ENCODE measurements at places on chromosomes 13 and 19. TPM values are rescaled to one million over a fixed set of nuclear protein-coding genes. Genes with fewer than 3 reads are reported as not detected.

DNA sequence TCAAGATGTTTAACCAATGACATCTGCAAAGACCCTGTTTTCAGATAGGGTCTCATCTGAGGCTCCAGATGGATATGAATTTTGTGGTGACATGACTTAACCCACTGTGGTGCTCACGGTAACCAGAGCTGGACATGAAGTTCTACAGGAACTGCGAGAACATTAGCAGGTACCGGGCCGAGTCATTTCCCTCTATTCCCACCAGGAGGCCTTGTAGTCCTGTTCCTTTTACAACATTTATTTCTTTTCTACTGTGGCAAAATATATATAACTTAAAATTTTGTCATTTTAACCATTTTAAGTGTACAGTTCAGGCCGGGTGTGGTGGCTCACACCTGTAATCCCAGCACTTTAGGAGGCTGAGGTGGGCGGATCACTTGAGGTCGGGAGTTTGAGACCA lies 7.6 kb upstream of the TSPAN16 start:
- H3K4me1 ChIP-seq = no peaks in the 10 kb centered on the region
- H3K27ac ChIP-seq = no peak overlapping the region
- DNase-seq = no peak
- peaks cover 3% of the 10 kb centered on the region for H3K27me3 ChIP-seq
- H3K4me3 ChIP-seq = no peak overlapping the region
- no peaks in the 10 kb centered on the region for H3K36me3 ChIP-seq

GRCh38 chr13:50573066-50573465 lies 270.4 kb downstream of the DLEU7 start:
- no peaks in the 10 kb centered on the region for H3K27me3 ChIP-seq
- no peak overlapping the region for H3K4me3 ChIP-seq
- no peak overlapping the region for H3K27ac ChIP-seq
- DNase-seq = no peak
- no peaks in the 10 kb centered on the region for H3K36me3 ChIP-seq

DNA sequence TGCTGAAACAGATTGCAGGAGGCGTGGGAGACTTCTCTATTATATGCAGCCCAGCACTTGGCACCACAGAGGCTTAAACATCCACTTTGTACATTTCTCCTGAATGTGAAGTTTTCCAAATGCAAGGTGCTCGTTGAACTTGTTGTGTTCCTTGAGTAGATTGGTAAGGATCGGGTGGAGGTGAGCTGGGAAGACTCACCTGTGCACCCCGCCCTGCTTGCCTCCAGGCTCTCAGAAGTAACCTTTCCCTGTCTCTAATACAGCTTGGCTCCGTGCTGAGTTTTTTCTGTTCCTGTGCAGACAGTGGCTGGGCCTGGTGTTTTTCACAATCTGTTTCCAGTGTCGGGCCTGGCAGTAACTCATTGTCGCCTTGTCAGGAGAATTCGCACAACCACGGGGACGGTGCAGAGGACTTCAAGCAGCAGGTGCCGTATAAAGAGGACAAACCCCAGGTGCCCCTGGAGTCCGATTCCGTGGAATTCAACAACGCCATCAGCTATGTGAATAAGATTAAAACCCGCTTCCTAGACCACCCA lies 12.3 kb downstream of the SIN3B start:
- H3K4me1 ChIP-seq = peaks cover 5% of the 10 kb centered on the region
- H3K27me3 ChIP-seq = no peaks in the 10 kb centered on the region
- H3K27ac ChIP-seq = no peak overlapping the region
- DNase-seq = no peak
- H3K36me3 ChIP-seq = peaks cover 100% of the 10 kb centered on the region

GRCh38 chr19:55172741-55173140 lies 6.3 kb upstream of the DNAAF3 start:
- H3K4me3 ChIP-seq = no peak overlapping the region
- H3K4me1 ChIP-seq = peaks cover 6% of the 10 kb centered on the region
- no peaks in the 10 kb centered on the region for H3K36me3 ChIP-seq
- DNase-seq = no peak
- no peak overlapping the region for H3K27ac ChIP-seq

- H3K4me1 ChIP-seq = no peaks in the 10 kb centered on the region
- H3K36me3 ChIP-seq = no peaks in the 10 kb centered on the region
- no peak for DNase-seq
- no peaks in the 10 kb centered on the region for H3K27me3 ChIP-seq
Measured at GRCh38 chr13:107713314-107713713, 502.0 kb downstream of the LIG4 start.

DNA sequence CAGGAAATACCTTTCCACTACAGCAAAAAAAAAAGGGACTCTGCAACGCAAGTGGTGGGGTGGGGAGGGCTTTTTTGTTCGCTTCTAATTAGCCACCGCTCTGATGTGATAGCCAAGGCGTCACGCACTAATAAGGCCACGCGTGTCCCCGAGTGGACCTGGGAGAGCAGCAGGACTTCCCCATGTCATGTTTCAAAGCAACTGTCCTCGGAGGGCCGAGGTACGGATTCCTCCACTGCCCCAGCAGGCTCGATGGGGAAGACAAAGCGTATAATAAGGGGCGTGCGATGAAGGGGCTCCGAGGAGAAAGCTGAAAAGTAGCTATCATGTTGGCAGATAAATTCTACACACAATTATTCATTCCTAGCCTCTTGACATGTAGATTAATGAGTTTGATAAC lies 179.7 kb upstream of the ZNF507 start:
- no peaks in the 10 kb centered on the region for H3K4me1 ChIP-seq
- H3K27ac ChIP-seq = no peak overlapping the region
- H3K27me3 ChIP-seq = peaks cover 17% of the 10 kb centered on the region
- no peak for DNase-seq

DNA sequence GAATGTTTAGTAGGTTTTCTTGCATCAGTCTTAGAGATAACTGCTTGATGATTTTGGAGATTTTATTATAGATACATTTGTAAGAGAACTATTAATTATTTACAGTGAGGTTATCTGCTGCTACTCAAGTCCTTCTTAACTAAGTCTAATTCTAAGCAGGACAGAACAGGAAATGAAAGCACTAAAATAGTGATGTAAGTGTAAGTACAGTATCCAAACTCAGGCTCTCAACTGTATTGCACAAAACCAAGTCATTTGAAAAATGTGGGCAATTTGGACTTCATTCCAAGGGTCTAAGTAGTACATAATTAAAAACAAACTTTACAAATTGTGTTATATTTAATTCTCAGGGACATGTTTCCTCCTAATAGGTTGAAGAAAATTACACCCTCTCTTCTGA lies 417.1 kb downstream of the ITGBL1 start:
- no peaks in the 10 kb centered on the region for H3K36me3 ChIP-seq
- no peaks in the 10 kb centered on the region for H3K27me3 ChIP-seq
- no peak overlapping the region for H3K4me3 ChIP-seq
- no peak for DNase-seq

KIR3DL2 gene
- not detected for total RNA-seq

DNA sequence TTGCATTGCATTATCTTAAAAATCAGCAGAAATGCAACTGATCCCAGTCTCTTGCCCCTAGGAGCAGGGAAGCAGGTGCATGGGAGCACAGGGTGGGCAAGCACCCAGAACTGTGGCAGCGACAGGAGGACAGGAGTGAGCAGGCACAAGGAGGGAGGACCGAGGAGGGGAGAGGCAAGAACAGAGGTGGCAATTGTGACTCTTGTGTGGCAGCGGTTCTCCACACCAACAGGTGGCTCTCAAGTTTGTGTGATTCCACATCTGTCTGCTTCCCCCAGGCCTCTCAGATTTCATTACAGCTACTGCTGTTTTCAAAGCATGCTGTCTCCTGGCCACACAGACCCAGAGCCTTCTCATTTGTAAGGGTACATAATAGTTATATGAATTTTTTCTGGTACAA lies 108.5 kb downstream of the STK24 start:
- H3K27me3 ChIP-seq = no peaks in the 10 kb centered on the region
- no peak for DNase-seq
- H3K4me1 ChIP-seq = peaks cover 4% of the 10 kb centered on the region
- H3K4me3 ChIP-seq = no peak overlapping the region
- peaks cover 89% of the 10 kb centered on the region for H3K36me3 ChIP-seq
- no peak overlapping the region for H3K27ac ChIP-seq
